ENCODE measurements at places on chromosomes 6 and 20. TPM values are rescaled to one million over a fixed set of nuclear protein-coding genes. Genes with fewer than 3 reads are reported as not detected.
A peak's percentile ranks its signal among the peaks of the same experiment; 100 is the strongest.

APOM gene
- total RNA-seq = 1.6 TPM

PPP1R14C gene
- total RNA-seq = 27.3 TPM

DNA sequence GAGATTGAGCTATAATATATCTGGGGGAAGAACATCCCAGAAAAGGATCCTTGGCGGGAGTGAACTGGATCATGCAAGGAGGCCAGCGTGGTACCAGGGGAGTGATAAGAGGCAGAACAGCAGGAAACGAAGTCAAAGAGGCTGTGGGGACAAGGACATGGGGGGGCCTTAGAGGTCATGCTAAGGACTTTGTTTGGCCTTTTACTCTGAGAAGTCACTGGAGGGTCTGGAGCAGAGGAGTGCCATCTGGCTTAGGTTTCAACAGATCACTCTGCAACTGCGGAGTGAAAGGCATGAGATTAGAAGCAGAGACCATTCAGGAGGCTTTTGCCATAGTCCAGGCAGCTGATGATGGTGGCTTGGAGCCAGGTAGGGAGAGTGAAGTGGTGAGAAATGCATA, 24.3 kb downstream of the MRAP2 start:
- DNase-seq = no peak

NQO2 gene
- 14.1 TPM for total RNA-seq

DNA sequence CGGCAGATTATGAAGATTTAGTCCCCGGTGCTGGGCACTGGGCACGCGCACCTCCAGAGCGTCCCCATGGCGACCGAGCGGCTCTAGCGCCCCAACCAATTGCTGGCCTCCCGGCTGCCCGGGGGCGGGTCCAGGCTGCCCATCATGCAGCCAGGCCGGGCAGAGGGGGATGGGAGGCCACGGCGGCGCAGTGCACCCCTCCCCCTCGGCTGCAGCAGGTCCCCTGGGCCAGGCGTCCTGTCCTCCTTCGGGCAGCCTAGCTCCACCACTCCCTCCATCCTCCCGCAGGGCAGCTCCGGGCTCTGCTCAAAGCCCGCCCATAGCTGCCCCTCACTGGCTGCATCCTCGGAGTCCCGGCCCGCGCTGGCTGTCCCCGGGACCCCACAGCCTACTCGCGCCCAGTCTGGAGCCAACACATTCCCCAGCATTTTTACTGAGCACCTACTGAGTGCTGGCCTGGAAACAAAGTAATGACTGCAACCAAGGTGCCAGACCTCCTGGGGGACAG, 99.4 kb downstream of the ASXL1 start:
- no peak for DNase-seq

DSP gene
- total RNA-seq = 201 TPM

DNA sequence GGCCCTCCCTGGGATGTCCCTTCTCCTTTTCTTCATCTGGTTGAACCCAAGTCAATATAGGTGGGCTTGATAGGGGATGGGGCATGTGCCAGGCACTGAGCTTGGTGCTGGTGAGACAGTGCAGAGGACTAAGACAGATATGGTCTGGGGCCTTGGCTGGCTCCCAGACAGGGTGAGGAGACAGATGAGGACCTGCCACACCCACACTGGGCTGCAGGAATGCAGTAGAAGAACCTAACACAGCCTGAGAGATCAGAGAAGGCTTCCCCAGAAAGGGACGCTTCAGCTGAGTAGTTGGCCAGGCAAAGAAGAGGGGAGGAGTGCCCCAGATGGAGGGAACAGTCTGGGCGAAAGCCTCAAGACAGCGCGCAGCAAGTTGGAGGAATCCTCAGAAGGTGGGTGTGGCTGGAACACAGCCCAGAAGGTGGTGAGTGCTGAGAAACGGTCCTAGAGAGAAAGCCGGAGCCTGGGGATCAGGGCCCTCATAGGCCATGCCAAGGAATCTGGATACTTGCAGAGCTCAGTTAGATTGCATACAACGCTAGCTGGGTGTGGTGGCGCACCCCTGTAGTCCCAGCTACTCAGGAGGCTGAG, 26.4 kb downstream of the CD40 start:
- DNase-seq = no peak

C20orf144 gene
- not detected for total RNA-seq

GRCh38 chr6:155497273-155497672, 41.6 kb upstream of the NOX3 start:
- DNase-seq = no peak

MATN4 gene
- total RNA-seq = 0.47 TPM

GRCh38 chr6:157519255-157520116, 138.5 kb downstream of the ZDHHC14 start:
- no peak for DNase-seq

RSPH9 gene
- total RNA-seq = not detected

DNA sequence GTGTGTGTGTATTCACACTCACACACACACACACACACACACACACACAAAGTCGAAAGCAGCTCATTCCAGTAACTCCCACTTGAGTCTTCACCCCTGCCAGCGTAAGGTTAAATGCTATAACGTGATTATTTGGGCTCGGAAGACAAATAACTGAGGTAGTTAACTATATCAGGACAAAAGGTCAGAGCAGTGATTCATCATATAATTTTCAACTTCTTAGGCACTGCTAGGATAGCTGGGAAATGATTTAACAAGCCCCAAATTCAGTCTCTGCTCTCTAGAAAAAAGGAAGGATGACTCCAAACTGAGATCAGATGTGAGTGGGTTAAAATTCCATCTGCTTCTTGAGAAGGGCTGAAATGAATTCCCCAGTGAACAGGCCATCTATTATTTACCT, 30.7 kb downstream of the HDGFL1 start:
- DNase-seq = no peak

DNA sequence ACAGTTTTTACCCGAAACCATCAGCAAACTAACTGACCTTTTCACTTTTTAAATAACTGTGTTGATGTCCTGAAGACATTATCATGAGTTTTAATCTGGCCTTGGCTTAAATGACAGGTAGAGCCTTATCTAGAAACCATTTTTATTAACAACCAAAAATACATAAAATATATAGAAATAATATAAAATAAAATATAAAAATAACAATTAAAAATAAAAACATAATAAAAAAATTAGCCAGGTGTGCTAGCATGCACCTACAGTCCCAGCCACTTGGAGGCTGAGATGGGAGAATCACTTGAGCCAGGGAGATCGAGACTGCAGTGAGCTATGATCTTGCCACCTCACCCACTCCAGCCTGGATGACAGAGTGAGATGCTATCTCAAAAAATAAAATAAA, 21.6 kb downstream of the HMGN3 start:
- no peak for DNase-seq

GRCh38 chr6:158519300-158519699, 40.6 kb upstream of the TMEM181 start:
- no peak for DNase-seq

GRCh38 chr6:143339223-143339622, 111.3 kb downstream of the ADAT2 start:
- DNase-seq = no peak

RBM24 gene
- total RNA-seq = 2.8 TPM

DNA sequence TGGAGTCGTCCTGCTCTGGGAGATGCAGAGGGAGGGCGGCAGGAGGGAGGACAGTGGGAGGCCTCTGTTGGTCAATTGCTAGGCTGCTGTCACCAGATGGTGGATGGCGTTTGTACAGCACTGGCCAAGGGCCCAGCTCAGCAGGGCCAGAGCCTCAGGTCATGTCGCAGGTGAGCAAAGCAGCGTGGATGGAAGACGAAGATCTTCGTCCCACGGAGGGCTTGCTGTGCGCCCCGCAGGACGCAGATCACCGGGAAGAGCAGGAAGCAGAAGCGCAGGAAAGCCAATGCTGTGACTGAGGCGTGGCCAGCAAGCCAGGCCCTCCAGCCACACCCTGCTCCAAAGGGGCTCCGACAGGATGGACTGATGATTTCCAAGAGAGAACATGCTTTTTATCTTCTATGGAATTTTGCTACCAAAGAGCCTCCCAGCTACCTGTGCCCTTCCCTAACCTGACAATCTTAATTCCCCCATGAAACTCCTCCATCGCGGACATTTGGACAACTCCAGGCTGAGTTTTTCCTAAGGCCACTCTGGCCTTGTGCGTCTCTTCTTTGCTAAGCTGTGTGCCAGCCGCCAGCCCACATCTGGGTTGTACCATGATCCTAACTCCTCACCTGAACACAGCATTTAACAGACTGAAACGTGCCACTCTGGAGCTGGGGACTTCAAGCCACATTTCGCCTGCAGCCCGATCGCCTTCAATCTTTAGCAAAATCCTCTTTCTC, 3.5 kb upstream of the SLCO4A1 start:
- no peak for DNase-seq

CAGE1 gene
- total RNA-seq = not detected

DNA sequence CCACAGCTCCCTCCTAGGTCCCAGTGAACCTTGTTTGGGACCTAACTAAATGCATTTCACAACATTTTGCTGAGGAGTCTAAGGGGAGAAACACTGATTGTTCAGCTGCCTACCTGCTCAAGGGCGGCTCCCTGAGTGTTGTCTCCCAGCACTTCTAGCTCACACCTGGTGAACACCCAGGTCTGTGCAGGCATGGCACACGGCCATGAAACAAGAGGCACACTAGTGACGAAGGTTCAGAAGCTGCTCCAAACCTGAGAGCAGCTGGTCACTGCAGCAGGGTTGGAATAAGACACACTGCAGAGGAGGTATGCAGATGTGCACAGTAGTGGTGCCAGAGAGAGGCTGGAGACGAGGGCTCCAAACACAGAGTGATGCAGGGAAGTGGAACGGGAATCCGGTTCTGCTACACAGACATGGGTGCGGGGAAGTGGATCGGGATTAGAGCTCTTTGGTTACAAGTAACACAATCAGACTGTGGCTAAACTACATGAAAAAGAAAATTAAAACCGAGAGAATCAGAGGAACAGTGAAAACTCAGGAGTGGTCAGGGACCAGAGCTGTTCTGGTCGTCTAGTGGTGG, 486.1 kb upstream of the CDH4 start:
- DNase-seq = no peak

GRCh38 chr6:32970413-32971241, 2.2 kb downstream of the BRD2 start:
- peak; percentile 92 for DNase-seq
